Stimulated activated CD4-positive, alpha-beta T cell treated with anti-CD3 and anti-CD28 coated beads, Interleukin-4, amount 100 ng/mL, for 48 hours (primary cell): ENCODE measurements at places on chromosomes 2 and 18.
A peak's percentile ranks its signal among the peaks of the same experiment; 100 is the strongest.

- no peak for DNase-seq
Measured at GRCh38 chr2:113407446-113408099, 29.9 kb upstream of the ZNG1B start.

- no peak for DNase-seq
Measured at GRCh38 chr2:85908506-85908905, 19.7 kb upstream of the ST3GAL5 start.

- no peak for DNase-seq
Measured at GRCh38 chr18:26493021-26493420, 55.3 kb downstream of the KCTD1 start.

GRCh38 chr2:137023205-137023604, 257.9 kb downstream of the THSD7B start:
- DNase-seq = no peak

DNA sequence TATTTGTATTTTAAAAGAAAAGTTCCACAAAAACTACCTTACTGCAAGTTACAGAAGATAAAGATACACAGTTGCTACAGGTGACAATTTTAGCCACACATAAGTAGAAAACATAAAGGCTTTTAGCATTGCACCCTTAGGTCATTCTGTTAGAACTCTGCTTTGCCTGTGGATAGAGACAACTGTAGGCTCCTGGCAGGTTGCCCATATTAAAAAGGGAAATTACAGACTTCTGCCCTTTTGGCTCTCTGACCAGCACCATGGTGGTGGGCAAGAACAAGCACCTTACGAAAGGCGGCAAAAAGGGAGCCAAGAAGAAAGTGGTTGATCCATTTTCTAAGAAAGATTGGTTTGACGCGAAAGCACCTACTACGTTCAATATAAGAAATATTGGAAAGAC, 223.3 kb downstream of the MC4R start:
- no peak for DNase-seq

GRCh38 chr2:8361930-8362329, 319.9 kb upstream of the ID2 start:
- DNase-seq = no peak

DNA sequence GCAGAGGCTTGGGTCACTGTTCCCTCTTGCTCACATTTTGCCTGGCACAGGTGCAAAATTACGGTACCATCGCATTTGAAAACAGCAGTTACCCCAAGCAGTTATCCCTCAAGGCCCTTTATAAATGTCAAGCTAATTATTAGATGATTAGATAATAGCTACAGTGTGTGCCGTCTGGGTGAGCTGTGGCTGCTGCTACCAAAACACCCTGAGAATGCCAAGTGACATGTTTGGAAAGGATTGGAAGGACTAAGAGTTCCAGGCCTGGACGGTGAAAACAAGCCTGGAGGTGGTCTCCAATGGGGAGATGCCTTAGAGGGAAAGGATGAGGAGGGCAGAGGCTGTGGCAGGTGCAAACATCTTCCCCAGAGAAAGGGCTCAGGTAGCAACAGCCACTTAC, 120.6 kb downstream of the CAPN13 start:
- DNase-seq = no peak

- DNase-seq = peak; percentile 8
Measured at GRCh38 chr2:203578759-203579643, 43.9 kb upstream of the RAPH1 start.

DNA sequence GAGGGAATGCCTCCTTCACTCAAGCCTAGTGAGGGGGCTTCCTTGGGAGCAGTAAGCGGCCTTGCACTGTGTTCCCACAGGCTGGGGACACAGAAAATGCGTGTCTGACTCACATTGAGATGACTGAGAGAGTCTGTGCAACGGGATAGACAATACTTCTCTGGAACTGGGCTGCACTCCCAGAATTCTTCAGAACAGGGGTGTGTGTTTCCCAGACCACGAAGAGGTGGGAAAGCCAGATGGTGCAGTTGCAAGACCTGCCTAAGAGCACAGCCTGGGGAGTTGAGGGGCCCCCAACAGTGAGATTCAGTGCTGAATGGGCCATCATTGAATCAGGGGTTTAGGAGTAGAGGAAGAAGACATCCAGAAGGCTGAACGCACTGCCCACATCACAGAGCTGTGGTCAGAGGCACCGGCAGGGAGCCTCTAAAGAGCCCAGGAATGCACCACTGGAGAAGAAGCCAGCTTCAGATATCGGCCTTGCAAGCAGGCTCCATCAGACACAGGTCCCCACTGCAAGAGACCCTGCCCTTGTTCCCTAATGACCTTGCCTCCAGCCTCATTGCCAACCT, 36.6 kb upstream of the MRPL19 start:
- DNase-seq = no peak

DNA sequence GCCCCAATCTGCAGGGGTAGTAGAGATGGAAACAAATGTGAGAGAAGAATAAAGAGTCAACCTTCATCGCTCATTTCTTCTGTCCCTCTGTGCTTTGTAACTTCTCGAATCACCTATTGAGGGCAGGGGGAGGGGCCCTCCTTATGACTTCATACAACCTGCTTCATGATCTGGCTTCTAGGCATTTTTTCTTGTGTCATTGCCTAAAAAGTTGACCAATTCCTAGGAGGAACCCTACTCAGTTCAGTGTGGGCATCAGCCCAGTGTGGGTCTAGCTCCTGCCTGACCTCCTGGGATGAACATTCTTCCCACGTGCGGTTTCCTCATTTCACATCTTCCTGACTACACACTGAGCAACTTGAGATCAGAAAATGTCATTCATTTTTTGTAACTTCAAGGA, 46.3 kb upstream of the CREB1 start:
- no peak for DNase-seq

DNA sequence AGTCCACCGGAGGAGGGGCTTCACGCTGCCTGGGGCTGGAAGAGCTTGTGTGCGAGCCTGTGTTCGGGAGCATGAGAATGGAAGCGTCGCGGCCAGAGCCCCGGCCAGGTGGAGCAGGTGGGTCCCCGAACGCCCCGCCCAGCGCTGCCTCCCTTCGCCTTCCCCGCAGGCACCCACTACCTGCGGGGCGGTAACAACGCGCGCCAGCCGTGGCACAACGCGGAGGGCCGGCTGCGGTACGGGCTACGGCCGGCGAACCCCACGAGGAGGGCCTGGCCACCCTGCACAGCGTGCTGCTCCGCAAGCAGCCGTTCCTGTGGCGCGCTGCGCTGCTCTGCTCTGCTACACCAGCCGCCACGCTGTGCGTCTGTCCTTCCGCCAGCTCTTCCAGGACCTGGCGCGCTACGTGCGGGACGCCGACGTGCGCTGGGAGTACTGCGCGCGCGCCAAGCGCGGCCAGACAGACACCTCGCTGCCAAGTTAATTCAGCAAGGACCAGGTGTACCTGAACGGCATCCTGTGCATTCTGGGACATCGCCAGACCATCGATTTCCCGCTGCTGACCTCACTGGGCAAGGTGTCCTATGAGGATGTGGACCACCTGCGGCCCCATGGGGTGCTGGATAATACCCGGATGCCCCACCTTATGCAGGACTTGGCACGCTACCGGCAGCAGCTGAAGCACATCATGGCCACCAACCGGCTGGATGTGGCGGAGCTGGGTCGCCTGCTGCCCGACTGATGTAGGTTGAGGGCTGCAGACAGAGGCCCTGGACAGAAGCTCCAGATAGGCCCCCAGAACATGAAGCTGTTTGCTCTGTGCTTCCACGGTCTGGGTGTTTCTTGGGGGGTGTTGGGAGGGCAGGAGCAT, 200.6 kb downstream of the NAPG start:
- DNase-seq = no peak

DNA sequence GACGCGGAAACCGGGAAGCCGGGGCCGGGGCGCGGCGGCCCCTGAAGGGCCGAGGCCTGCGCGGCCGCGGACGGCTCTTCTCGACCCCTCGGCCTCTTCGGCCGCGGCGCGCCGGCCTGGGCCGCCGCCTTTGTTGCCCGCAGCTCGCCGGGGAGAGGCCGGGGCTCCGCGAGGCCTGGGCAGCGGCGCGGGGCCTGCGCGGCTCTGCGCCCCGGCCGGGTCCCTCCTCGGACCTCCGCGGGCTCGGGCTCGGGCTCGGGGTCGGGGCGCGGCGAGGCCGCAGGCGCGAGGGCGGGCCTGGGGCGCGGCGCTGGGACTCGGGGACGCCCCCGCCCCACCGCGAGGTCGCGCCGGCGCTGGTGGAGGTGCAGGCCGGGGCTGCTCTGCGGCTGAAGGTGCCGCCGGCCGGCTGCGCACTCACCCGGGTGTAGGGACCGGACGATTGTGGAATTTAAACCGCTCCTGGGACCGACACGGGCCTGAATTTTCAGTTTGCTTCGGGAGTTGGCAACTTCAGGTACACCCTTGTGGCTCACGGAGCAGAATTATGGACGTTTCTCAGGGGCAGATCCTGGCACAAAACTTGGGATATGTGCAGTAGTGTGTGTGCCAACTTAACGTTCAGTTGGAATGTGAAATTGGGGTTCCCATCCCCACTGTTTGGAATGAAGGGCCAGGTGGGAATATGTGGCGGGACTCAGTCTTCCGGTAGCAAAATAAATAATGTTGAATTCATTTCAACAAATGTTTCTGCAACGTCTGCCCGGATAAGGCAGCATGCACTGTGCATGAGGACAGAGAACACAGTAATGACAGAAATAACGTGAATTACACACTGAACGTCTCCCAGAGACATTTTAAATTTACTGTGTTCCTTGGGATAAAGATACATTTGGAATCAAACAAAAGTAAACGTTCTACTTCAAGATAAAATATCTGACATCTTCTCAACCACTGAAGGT, 787 bp downstream of the SOCS6 start:
- DNase-seq = no peak

GRCh38 chr2:233120459-233120858, 60.3 kb downstream of the INPP5D start:
- no peak for DNase-seq

GRCh38 chr2:46644690-46645385, 165.5 kb downstream of the TMEM247 start:
- no peak for DNase-seq

DNA sequence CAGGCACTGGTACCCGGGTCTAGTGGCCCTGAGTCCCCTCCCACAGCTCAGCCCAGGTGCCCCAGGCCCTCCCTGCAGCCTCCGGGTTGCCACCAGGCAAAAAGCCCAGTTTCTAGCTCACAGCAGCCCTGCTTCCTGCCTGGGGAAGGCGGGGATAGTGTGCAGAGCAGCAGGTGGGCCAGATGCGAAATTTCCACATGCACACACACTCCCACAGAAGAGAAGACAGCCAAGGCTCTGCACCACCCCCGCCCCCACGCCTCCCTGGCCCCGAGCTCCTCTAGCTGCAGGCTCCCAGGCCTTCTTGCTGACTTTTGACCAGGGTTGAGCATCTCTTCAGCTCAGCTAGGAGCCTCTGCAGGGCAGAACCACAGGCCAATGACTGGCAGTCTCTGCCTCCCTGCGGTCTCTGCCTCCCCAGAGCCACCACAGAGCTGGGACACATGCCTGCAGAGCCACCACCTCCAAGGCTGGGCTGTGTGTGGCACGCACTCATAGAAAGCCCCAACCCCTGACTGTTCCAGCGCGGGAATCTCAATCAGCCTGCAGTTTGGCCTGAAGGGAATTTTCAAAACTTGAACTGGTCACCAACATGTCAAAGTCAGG, 7.2 kb downstream of the SLC66A2 start:
- DNase-seq = no peak

DNA sequence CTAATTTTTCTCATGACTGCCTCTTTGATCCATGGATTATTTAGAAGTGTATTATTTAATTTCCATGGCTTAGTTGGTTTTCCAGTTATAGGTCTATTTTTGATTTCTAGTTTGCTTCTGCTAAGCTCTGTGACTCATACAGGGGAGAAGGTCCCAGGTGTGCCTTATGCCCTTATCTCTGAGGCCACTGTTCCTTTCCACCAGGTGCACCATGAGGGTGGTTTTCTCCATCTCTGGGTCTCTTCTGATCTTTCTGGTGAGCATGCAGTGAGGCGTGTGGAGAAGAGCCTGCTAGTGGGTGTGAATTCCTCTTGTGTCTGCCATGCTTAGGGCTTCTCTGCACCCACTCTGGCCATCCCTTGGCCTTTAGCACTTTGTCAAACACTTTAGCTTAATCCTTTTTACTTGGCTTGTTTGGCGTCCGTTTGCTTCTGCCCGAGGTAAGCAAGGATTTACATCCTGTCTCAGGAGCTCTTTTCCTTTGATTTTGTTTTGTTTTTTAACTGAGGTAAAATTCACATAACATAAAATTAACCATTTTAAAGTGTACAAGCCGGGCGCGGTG, 129.8 kb upstream of the ARL4C start:
- DNase-seq = no peak

DNA sequence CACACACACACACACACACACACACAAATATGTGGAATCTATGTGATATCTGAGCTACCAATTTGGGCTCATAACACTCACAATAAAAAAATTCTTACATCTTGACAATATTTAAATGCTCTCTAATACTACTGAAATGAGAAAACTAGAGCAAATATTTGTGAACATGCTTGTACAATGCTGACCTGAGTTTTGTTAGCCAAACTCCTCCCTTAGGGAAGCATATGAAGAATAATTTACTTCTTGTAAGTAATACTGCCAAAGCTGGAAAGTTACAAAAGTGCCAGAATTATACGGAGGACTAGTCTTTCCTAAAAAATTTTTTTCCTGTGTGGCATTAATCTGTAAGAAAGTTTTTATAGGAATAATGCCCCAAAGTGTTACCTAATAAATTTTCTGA, 18.5 kb downstream of the MBD2 start:
- no peak for DNase-seq

DNA sequence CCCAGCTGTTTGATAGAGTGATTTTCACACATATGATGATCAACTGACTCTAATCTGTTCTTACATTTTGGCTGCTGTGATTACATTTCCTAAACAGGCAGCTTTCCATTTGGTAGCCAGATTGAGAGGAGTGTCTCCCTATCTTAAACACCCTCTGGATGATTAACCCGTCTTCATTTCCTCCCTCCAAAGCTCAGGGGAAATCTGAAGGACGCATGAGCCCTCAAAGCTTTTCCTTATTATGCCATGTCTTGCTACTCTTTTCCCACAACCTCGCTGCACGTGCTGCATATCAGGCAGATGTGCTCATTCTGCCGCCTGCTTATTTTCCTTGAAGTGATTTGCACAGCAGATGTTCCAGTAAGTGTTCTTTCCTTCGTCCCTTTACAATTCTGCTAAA, 837.4 kb downstream of the LRRTM4 start:
- no peak for DNase-seq

GRCh38 chr2:136206613-136207012, 88.7 kb upstream of the CXCR4 start:
- DNase-seq = peak; percentile 30

- DNase-seq = no peak
Measured at GRCh38 chr2:38875227-38875575, 533 bp downstream of the DHX57 start.

GRCh38 chr2:10903861-10904210, 7.9 kb upstream of the KCNF1 start:
- no peak for DNase-seq

- DNase-seq = no peak
Measured at GRCh38 chr2:220224691-220225543, 597.5 kb downstream of the SLC4A3 start.
